Central memory CD4-positive, alpha-beta T cell (primary cell): ENCODE measurements at places on chromosomes 1 and 21.

DNA sequence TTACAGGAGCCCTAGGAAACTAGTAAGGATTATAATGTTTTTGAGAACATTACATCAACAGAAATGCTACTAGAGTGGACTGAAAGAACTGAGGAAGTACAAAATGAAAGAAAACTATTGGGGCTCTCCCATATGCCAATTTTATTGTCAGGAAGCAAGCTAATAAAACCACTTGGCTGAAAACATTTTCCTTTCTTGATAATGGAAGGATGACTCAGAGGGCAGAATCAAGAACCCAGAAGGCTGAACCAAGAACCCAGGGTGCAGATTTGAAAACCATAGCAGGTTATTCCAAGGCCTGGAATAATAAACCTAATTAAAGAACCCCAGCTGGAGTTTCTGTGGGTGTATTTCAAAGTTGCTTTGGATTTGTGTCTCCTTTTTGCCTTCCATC is 70.7 kb downstream of the RPE65 start:
- DNase-seq: no peak

GRCh38 chr1:224141693-224142092 is 27.8 kb downstream of the FBXO28 start:
- DNase-seq: no peak

GRCh38 chr1:12368646-12369045 is 138.8 kb downstream of the VPS13D start:
- DNase-seq: no peak

DNA sequence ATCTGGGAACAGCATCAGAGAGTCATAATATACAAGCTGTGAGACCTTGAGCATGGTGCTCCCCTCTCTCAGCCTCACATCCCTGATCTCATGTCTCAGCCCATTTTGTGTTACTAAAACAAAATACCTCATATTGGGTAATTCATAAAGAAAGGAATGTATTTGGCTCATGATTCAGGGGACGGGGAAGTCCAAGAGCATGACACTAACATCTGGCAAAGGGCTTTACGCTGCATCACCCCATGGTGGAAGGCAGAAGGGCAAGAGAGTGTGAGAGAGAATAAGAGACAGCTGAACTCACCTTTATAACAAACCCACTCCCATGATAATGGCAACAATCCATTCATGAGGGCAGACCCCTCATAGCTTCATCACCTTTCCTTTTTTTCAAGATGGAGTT is 36.5 kb downstream of the RNASEL start:
- DNase-seq: no peak

DNA sequence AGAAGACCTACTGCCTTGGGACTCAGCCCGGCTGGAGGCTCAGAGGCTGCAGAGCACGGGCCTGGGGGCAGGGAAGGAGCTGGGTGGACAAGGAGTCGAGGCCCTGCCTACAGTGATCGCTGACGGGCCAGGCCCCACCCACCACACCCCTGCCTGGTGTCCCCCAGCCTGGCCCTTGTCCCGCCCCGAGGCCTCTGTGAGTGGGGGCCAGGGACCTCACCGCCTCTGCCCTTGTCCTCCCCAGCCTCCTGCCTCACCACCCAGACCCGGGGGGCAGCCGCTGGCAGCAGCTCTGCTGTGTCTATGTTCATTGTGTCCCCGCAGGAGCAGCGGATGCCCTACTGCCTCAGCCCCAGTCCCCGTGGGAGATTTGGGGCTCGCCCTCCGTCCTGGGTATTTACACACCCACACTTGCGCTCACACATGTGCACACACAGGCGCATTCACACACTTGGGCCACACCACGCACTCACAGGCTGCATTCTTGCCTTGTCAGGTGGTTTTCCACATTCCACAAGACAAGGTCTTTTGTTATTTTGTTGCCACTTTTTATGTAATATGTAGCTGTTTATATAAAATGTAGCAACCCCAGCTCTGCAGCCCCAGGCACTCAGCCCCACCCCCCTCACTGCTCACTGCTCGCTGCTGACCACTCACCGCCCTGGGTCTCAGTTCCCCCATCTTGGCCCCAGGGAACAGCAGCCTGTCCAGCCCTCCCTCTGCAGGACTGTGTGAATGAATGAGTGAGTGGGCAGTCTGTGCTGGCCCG is 7.3 kb downstream of the PFKL start:
- no peak for DNase-seq

DNA sequence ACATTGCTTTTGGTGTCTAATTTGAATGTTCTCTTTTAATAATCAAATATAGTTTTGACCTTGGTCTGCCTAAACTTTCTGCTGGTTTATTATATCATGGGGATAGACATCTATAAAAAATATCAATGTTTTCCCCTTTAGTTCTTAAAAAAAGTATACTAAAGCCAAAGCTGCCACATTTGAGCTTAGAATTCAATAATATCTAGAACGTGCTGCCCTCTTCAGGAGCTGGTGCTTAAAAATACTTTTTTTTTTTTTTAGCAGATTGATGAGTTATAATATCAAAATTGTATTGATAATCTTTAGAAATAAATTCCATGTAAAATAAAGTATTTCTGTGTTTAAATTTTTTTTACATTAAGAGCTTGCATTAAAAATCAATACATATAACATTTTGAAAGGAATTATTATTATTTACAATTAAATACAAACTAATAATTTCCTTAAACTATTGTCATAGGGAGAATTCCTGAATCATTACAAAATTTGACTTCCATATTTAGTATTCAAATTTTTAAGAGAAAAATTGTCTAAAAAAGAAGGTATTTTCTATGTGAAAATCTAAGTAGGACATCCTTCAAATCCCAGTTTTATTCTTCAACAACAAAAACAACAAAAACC is 40.1 kb upstream of the ADGRL2 start:
- DNase-seq: no peak

- no peak for DNase-seq
Observed at GRCh38 chr1:96481409-96481808, 240.2 kb upstream of the PTBP2 start.

DNA sequence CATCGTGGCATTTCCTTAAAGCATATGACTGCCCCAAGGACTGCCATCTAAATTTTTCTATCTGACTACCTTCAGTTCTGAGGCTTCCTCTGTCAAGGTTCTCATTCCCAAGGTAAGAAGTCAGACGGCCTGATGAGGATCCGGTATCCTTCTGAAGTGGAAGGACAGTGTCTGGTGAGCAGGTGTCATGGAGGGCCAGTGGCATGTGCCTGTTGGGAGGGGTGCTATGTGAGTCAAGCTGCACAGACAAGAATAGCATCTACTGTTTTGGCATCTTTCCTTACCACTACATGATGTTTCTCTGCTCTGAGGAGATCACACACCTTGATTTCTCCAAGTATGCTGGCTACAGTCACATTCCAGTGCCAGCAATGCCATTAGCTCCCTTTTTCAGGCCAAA is 99.6 kb upstream of the RGS1 start:
- no peak for DNase-seq

GRCh38 chr1:37561133-37562132 is 4.7 kb downstream of the DNALI1 start:
- DNase-seq: peak; percentile 5

DNA sequence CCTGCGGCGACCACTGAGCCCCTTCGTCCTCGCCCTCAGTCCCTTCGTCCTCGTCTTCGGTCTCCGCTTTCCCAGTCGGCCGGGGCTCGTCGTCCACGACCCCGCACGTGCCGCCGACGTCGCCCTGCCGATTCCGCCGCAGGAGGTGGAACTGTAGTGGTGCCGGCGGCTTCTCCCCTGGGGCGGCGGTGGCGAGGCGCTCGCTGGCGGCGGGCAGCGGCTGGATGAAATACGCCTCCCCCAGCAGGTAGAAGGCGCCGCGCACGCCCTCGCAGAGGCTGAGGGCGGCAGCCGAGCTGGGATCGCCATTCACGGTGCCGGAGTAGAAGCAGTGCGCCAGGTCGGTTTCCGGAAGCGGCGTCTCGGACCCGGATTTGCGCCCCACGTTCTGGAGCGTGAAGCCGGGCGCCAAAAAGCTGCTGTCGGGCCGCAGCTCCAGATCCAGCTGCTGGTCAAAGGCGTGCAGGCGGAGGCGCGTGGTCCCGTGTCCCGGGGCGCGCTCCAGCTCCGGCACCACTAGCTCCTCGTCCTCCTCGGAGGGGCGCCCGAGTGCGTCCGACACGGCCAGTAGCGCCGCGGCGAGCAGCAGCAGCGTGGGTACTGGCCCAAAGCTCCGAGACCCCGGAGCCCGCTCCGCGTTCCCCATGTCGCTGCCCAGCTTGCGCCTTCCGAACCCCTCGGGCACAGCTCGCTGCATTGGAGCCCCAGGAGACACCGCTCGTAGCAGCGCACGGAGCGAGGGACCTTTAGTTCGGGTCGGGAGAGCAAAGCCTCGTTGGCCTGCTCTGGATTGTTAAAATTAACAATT is 747 bp downstream of the ADAMTS1 start:
- DNase-seq: no peak

DNA sequence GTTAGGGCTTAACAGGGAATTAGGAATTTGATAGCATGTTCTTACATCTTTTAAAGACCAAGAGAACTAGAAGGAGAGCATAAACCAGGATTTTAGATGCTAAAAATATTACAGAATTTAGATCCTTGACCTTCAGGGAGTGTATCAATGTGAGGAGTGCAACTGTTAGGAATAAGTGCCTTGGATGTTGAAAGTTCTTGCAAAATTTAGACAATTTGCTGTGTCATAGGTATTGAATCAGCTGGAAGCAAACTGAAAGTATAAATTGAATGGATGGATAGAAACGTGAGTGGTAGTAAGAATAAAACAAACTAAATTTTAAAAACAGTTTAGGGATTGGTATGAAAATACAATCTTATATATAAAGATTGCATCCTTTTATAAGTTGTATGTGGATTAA is 27.7 kb downstream of the PPP1R12B start:
- DNase-seq: no peak

GRCh38 chr21:26169061-26169610 is 1.4 kb downstream of the APP start:
- peak; percentile 43 for DNase-seq

GRCh38 chr1:57897581-57897980 is 473.7 kb upstream of the DAB1 start:
- no peak for DNase-seq

DNA sequence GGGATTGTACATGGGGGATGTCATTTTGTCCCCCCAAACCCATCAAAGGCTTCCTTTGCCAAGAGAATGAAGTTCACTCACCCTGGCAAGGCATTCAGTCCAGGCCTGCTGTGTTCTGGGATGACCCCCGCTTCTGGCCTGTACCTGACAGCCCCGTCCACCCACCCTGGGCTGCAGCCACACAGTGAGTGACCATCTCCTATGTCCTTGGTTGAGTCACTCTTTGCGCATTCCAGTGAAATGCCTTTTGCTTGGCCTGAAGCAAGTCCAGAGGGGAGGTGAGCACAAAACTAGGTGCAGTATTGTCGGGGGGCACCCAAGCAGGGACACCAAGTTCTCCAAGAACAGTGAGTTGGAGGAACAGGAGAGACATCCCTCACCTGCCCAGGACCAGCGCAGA is 10.2 kb downstream of the TMPRSS3 start:
- no peak for DNase-seq

DNA sequence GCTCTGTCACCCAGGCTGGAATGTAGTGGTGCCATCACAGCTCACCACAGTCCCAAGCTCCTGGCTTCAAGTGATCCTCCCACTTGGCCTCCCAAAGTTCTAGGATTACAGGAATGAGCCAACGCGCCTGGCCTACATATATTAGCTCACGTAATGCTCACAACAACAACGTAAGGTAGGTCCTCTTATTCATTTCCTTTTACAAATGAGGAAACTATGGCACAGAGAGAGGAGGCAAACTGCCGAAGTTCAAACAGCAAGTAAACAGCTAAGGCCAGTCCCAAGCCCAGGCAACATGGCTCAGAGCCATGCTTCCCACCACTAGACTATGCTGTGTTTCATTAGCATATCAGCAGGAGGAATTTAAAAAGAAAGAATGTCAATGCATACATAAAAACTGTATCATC is 284.4 kb downstream of the VAV3 start:
- DNase-seq: no peak

GRCh38 chr1:53712276-53712675 is 26.7 kb downstream of the GLIS1 start:
- DNase-seq: no peak

DNA sequence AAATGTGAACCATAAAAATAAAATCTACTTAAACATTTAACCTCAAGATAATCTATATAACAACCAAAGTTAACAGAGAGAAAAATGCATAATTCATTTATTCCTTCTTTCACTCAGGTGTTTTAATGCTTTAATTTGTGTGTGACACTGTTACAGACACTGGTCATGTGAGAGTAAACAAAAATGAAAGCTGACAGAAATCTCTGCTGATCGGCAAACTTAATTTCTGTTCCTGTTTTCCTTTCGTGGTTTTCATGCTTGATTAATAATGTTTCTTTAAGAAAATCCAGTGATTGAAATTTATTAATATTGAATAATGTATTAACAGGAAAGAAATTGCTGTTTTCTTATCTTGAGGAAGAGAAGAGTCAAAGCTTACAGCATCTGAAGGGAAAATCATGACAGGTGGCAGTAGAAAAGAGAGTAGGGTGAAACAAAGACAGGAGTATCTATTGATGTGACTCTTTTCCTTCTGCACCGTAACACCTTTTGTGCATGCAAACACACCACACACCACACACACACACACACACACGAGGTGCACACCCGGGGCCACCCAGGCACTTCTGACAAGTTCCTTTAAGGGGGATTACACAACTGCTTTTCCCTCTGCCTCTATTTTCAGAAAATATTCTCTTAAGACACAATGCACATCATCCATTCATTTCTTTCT is 1.6 kb downstream of the OR2AK2 start:
- no peak for DNase-seq

GRCh38 chr1:51661081-51661518 is 44.2 kb downstream of the OSBPL9 start:
- no peak for DNase-seq

DNA sequence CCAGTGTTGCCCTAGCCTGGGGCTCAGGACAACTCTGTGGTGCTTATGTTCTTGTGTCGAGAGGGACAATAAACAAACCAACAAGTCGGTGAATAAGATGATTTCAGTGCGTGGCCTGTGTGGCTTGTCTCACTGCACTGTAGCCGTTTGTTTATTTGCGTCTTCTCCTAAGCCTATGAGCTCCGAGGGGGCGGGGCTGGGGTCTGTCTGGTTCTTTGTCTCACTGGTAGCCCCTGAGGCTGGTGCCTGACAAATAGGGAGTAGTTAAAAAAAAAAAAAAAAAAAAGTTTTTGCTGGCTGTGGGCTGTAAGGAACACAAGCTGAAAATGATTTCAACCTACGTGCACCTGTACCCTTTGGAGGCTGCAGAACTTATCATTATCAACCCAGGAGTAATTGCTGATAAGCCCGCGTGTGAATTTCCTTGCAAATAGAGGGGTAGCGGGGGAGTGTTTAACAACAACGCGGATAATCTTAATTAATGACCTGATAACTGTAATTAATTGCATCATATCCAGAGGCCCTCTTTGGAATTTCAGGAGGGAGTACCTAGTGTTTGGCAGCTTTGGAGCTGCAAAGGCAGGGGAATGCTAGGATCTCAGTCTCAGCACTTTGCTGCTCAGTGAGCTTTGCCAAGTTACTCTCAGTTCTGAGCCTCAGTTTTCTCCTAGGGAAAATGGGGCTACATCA is 925 bp upstream of the ARHGEF10L start:
- no peak for DNase-seq
